Myocyte (in vitro differentiated cells): ENCODE measurements at places on chromosomes 5 and 9. TPM values are rescaled to one million over a fixed set of nuclear protein-coding genes. Genes with fewer than 3 reads are reported as not detected.

GRCh38 chr5:68214482-68215207 is 911 bp upstream of the PIK3R1 start:
- DNase-seq, result peak; percentile 10

- no peak for DNase-seq
These were observed 122.9 kb downstream of the NXNL2 start for GRCh38 chr9:88657893-88658292.

- DNase-seq, result peak; percentile 75
These were observed 29.5 kb downstream of the MTAP start for GRCh38 chr9:21831841-21832509.

DNA sequence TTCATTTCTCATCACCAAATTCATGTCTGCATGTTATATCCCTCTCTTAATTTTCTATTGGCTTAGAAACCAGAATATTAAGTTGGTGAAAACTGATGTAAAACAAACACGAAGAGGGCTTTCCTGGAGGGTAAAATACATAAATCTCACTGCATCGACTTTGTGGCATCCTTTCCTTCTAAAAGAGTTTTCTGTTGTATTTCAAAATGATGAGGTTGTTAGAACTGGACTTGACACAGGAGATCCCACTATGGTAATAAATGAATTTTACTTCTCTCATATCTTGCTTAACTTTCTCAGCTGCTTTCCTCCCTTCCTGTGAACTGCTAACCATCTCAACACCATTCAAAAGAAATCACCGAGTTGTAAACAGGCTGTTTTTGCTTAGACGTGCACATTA is 162.0 kb upstream of the TRPC7 start:
- no peak for DNase-seq

- DNase-seq, result peak; percentile 7
These were observed 61.5 kb downstream of the OSTF1 start for GRCh38 chr9:75149841-75150241.

DNA sequence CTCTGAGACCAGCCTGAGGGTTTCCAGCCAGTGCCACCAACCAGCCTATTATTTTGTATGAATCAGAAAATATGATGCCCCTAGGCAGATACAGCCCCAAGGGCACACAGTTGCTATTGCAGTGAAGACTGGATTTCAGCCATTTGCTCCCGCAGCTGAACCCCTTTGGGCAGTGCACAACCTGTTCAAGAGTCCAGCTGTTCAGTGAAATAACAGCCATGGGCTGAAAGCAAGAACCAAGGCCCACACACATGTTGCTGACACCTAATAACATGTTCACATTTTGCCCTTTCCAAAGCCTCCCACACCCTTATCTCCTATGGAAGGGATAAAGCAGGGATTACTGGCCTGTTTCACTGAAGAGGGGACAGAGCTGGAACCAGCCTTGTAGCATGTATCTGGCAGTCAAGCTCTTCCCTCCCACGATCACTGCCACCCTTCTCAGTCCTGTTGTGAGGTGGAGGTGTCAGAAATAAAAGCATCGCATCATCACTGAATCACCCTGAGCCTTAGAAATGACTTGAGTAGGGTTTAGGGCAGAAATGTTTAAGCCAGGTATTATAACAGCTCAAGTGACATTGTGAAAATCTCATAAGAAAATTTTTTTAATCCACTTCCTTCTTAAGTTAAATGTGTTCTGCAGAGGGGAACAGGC is 137.1 kb upstream of the FSTL4 start:
- DNase-seq, result no peak

GRCh38 chr9:96868709-96869108 is 14.4 kb upstream of the ZNF782 start:
- no peak for DNase-seq

DNA sequence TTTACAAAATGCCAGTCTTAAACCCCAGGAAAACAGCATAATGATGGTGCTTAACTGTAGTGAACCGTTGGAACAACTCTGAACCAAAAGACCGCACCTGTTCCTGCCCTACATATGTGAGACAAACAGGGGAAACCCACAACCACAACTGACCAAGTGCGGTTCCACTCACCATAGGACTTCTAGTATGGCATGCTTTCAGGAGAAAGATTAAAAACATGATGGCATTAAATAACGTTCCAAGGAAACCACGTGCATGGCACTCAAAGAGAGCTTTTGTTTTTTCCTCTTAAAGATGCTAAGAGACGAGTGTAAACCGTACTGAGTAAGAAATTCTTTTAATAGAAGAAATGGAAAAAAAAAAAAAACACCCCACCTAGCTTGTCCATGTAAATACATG is 119.8 kb downstream of the SSBP2 start:
- peak; percentile 91 for DNase-seq

GRCh38 chr9:34253460-34253837 is 74.6 kb downstream of the UBAP1 start:
- DNase-seq, result peak; percentile 86

DNA sequence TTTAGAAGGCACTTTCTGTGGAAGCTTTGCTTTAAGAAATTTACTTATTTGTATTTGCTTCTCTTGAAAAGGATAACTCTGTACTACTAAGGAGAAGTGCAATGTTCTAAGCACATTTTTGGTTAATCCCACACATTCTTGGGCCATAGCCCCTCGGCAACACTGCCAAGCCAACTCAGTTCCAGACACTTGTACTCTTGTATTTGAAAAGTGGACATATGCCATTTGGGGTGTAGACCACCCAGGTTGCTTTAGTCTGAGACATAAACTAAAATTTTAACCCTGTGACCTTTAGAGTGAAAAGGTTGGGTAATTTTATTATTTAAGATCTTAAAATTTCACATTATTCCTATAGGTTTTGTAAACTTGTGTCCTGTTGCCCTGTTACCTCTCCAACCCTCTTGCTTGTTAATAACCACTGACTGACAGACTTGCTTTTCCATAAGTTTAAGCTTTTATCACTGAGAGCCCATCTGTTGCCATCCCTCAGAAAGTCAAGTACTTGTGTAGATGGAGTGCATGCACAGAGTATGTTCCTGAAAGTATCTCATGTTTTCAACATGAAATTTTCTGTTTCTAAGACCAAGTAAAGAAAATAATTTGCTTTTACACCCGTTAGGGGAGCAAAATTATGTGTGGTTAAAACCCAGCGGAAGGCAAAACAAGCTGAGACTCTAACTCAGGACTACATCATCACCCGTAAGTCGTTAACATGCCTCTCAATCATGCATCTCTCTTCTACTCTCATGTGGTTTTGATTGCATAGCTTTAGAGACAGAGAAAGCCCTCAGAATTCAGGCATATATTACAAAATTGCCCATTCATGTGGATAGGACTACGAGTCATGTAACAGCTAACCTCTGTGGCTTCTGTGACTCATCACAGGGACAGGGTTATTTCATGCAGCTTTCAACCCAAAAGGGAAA is 117.3 kb downstream of the GDNF start:
- DNase-seq, result peak; percentile 68

DNA sequence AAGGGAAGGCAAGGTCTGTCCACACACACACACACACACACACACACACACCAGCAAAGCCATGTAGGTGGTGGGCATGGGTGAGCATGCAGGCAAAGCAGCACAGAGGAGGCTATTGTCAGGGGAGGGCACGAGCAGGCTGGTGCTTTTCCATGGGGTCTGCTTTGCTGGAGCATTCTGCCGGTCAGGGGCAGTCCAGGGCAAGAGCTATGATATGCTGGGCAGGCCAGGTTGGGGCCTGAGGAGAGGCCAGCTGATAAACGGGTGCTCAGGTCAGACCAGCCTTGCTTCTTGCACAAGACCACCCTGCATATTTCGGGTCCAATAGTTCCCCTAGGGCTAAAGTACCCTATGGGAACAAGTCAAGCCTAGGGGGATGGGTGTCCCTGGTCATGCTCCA is 253.9 kb upstream of the DMAC1 start:
- DNase-seq, result no peak

GRCh38 chr5:105274079-105274478 is 1711.5 kb upstream of the NUDT12 start:
- DNase-seq, result no peak

GRCh38 chr5:92525131-92525530 is 1055.9 kb downstream of the NR2F1-AS1 start:
- no peak for DNase-seq

GRCh38 chr5:6633469-6634245 is 417 bp downstream of the SRD5A1 start:
- peak; percentile 28 for DNase-seq

KCNN2 gene
- total RNA-seq, result not detected in 2 replicates

NTRK2 gene
- 0.05 TPM in 1 of 2 replicates, not detected in the other for total RNA-seq

CXCL14 gene
- not detected in 2 replicates for total RNA-seq

TTC16 gene
- 0.05 TPM in 1 of 2 replicates, not detected in the other for total RNA-seq

ARAP3 gene
- 0.16 and 0.47 TPM in 2 replicates for total RNA-seq

CER1 gene
- not detected in 2 replicates for total RNA-seq

SPATA31D4 gene
- total RNA-seq, result not detected in 2 replicates
